ENCODE measurements at places on chromosomes 4 and X. TPM values are rescaled to one million over a fixed set of nuclear protein-coding genes. Genes with fewer than 3 reads are reported as not detected.

DNA sequence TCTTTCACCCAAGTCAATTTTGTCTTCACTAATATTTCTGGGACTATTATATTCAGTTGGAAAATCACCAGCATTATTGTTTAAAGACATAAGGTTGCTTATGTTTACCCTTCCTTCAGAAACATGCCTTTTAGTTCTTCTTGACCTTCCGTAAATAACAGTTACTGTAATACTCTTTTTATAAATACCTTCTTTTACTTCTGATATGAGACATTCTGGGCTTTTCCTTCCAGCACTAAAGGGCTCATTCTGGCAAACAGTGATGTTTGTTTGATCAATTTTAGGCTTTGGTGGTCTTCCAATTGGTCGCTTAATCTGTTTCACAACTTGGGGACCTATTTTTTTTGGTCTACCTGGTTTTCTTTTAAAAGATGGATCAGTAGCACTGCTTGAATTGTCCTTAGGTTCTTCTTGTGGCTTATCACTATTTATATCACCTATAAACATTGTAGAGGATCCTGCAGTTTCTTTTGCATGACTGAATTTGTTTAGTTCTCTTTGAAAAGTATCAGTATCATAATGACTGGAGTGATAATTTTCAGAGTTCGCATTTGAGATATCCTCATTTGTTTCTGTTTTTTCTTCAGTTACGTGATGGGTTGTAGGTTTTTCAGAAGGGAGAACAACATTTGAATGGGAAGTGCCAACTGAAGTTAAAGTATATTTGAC lies 64.8 kb downstream of the NCAPG start:
- DNase-seq, result no peak

- DNase-seq, result no peak
Observed at GRCh38 chrX:112614640-112615039, 65.1 kb downstream of the LHFPL1 start.

DNA sequence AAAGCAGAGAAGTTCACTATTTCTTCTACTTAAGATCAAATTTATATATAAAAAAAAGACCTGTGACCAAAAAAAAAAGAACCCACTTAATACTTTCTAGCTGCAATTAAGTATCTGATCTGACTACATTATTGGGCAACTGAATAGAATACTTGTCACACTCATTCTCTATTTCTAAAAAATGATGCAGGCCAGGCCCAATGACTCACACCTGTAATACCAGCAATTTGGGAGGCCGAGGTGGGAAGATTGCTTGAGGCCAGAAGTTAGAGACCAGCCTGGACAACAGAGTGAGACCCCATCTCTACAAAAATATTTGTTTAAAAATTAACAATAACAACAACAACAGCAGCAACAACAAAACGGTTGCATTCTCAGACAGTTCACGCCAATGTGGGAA lies 108.8 kb upstream of the BMP2K start:
- DNase-seq, result no peak

GRCh38 chr4:53786632-53787031 lies 195.3 kb upstream of the LNX1 start:
- no peak for DNase-seq

The PLXNB3 gene
- 7.6 TPM for total RNA-seq

DNA sequence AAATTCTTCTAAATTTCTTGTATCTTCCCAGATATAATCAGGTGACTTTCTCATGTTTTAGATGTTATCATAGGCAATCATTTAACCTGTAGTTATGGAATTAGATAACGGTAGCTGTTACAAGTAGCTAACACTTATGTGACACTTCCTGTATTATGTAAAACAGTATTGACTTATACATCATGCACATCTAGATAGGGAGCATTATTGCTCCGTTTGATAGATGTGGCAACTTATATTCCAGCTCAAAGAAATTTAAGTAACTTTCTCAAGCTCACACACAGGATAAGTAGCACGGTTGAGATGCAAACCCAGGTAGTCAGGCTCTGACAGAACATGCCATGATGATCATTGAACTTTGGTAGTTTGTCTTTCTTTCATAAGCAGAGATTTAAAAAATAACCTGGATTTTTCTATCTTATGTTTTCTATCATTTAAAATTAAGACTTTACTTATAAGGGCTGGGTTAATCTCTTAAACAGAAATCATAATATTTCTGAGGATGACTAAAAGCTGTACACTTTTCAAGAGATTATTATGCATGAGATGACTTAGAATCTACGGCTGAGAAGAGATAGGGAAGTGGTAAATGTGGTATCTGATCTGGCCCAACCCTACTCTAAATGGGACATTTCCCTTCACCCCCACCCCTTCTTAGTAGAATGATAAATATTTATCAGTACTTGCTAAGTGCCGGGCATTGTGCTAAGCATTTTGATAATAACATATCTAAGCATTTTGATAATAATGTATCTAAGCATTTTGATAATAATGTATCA lies 69.1 kb upstream of the HPGD start:
- no peak for DNase-seq

DNA sequence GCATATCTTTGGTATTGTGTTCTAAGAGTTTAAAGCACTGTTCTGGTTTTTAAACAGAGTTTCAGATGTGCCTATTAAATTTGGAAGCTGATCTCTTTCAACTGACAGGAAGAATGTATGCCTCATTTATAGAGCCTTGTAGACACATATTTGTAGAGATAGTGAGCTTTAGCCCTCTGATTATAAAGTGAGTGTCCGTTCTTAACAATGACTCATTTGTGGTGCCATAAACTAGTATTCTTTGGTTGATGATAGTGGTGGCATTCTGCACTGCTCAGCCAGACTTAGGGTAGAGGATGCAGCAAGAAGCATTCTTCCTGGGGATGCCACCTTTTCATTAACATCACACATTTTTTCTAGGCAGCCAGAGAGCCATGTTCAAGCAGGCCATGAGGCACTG lies 121.7 kb downstream of the TLL1 start:
- DNase-seq, result no peak

Measured in cardiac septum (tissue), 1 donor.